ENCODE measurements at places on chromosomes 1 and 21. TPM values are rescaled to one million over a fixed set of nuclear protein-coding genes. Genes with fewer than 3 reads are reported as not detected.

Gene XCL1
- not detected for total RNA-seq

Gene SAMD13
- total RNA-seq: not detected

Gene GRIK1
- not detected for total RNA-seq

Gene FLG2
- total RNA-seq: not detected

Gene SPRR2A
- not detected for total RNA-seq

Gene SLC27A3
- total RNA-seq: 11.9 TPM

Gene OR2L3
- total RNA-seq: not detected

Gene SH2D2A
- total RNA-seq: not detected

Gene OR10Z1
- not detected for total RNA-seq

Gene DNAJC28
- 1.6 TPM for total RNA-seq

Gene COL11A1
- total RNA-seq: 470 TPM

Gene NR1I3
- total RNA-seq: not detected

Gene TMEM81
- 2.3 TPM for total RNA-seq

Gene C1orf116
- total RNA-seq: 0.03 TPM

Gene GABRD
- not detected for total RNA-seq

Gene GPR89A
- total RNA-seq: 38.5 TPM

Gene C1orf56
- 0.74 TPM for total RNA-seq

Gene OR2T4
- not detected for total RNA-seq

Gene NID1
- total RNA-seq: 33.8 TPM

Gene PYHIN1
- not detected for total RNA-seq

Gene CLDN17
- total RNA-seq: not detected

Gene ALX3
- total RNA-seq: not detected

Gene ZBTB8A
- 8.6 TPM for total RNA-seq

Gene LYPD8
- total RNA-seq: not detected

Gene GABPB2
- total RNA-seq: 9.3 TPM

Gene HHIPL2
- 3.1 TPM for total RNA-seq

Gene KISS1
- total RNA-seq: 190 TPM

Gene KRTAP19-3
- total RNA-seq: not detected

Gene SLC44A5
- total RNA-seq: 0.05 TPM

Gene ARMH1
- not detected for total RNA-seq

Gene SIPA1L2
- total RNA-seq: 9.9 TPM

Gene OR10T2
- total RNA-seq: not detected

Gene DOP1B
- 1.4 TPM for total RNA-seq

Gene AIRE
- total RNA-seq: not detected

Gene ASAP3
- 19.5 TPM for total RNA-seq

Gene PGLYRP4
- total RNA-seq: not detected

Gene C8A
- not detected for total RNA-seq

Gene S100A2
- total RNA-seq: 15.8 TPM

Gene DENND1B
- total RNA-seq: 16.1 TPM

Gene LSM10
- 6.4 TPM for total RNA-seq

Gene SLC35D1
- total RNA-seq: 22.2 TPM

Gene LHX8
- total RNA-seq: 20.5 TPM

Gene NPR1
- not detected for total RNA-seq

Gene AQP10
- not detected for total RNA-seq

Gene LHX4
- 4.6 TPM for total RNA-seq

Gene ITGB2
- total RNA-seq: 120 TPM

Gene LIN28A
- total RNA-seq: not detected

Gene UQCRHL
- 4.6 TPM for total RNA-seq

Gene MXRA8
- total RNA-seq: 224 TPM
